ENCODE measurements at places on chromosomes 13 and 19. TPM values are rescaled to one million over a fixed set of nuclear protein-coding genes. Genes with fewer than 3 reads are reported as not detected.

The LYL1 gene
- 8.6 TPM for total RNA-seq

The TTC9B gene
- total RNA-seq: not detected

The ALKBH7 gene
- 9.6 TPM for total RNA-seq

The NLRP11 gene
- total RNA-seq: not detected

Measured in smooth muscle cell of the coronary artery (primary cell).